ENCODE measurements at places on chromosomes 5 and 9.

- no peak for DNase-seq
Observed at GRCh38 chr5:143402553-143403333, 743 bp downstream of the NR3C1 start.

- DNase-seq: peak; percentile 78
Observed at GRCh38 chr5:31825518-31826068, 186.7 kb downstream of the PDZD2 start.

DNA sequence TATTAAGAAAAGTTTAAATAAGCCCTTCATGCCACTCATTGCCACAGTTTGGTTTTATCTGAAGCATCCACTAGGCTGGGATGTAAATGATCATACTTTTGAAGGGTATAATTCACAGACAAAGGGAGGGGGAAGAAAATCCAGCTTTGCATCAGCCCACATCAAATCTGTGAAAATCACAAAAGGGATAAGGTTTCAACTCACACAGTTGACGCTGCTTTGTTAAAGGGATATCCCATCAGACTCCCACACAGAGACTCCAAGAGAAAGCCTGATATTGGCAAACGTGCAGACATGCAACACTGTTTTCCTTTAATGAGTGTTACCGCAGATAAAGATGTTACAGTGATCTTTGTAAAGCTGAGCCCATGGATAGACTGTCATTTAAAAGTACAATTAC lies 602.9 kb downstream of the TLE1 start:
- no peak for DNase-seq

- DNase-seq: no peak
Observed at GRCh38 chr9:10633785-10634184, 21.0 kb upstream of the PTPRD start.

DNA sequence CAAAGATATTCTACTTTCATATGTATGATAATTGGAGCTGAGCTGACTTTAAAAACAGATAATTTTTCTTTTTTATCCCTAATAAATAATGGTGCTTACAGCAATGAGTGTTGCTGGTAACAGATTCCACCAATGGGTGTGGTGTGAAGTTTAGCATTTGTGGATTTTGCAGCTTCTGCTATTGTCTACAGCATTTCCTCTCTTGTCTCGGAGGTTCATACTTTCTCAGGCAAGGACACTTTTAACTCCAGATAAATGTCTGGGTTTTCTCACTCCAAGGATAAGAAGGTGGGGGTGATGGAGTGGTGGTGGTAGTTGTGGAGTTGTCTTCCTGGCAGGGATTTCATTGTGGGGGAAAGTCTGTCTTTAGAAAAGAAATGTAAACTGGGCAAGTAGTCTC lies 120.0 kb upstream of the CDKN2B start:
- no peak for DNase-seq

GRCh38 chr5:123051206-123051605 lies 14.7 kb upstream of the PPIC start:
- DNase-seq: no peak
